ENCODE measurements at places on chromosomes 7 and 10.

GRCh38 chr7:121084748-121085336 lies 96.3 kb downstream of the CPED1 start:
- no peak for DNase-seq

- DNase-seq: no peak
Measured at GRCh38 chr10:15897287-15897686, 37.0 kb upstream of the MINDY3 start.

- DNase-seq: no peak
Measured at GRCh38 chr7:151616443-151617213, 96.9 kb upstream of the RHEB start.

DNA sequence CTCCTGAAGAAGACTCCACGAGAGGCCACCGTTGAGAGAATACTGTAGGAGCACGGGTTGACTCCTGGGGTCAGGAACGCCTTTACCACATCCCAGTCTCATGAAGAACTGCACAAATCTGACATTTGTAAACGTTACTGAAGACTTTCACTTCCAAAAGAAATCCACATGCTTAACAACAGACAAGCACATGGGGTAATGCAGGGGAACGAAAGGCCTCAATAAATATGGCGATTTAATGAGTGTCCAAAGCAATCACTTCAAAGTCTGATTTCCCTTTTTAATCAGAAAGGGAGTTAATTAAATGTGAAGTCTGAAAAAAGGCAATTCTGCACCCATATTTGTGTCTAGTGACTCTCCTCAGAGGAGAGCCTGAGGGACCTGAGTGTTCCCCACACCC lies 94.3 kb upstream of the SLC26A5 start:
- no peak for DNase-seq

- no peak for DNase-seq
Measured at GRCh38 chr7:24039991-24040624, 243.9 kb upstream of the NPY start.

GRCh38 chr10:95441547-95441923 lies 119.6 kb downstream of the SORBS1 start:
- no peak for DNase-seq

GRCh38 chr10:86596266-86596665 lies 58.1 kb upstream of the OPN4 start:
- DNase-seq: no peak

- DNase-seq: no peak
Measured at GRCh38 chr10:114634609-114634979, 23.5 kb downstream of the ABLIM1 start.

DNA sequence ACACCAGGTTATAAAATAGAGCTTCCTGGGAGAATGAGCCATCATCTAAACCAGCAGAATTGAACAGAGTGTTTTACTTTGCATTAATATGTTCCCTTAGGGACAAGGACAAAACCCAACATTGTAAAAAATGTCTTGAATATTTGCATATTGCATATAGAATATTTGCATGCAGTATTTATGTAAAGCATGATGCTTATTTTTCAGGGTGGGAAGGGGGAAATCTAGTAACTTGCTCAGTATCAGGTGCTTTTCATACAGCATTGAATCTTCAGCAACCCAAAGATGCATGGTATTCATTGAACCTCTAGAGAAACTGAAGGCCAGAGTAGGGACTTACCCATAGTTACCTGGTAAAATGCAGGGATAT lies 409.2 kb upstream of the ZMIZ1 start:
- DNase-seq: no peak

GRCh38 chr7:112147793-112148361 lies 58.3 kb downstream of the DOCK4 start:
- no peak for DNase-seq

GRCh38 chr7:112905413-112905812 lies 115.2 kb upstream of the TMEM168 start:
- DNase-seq: no peak

- peak; percentile 85 for DNase-seq
Measured at GRCh38 chr10:21533467-21534279, at the start of gene MLLT10. Gene MLLT10 (plus strand): TSS chr10:21534232. CDS start chr10:21534645, 413 bp downstream.

DNA sequence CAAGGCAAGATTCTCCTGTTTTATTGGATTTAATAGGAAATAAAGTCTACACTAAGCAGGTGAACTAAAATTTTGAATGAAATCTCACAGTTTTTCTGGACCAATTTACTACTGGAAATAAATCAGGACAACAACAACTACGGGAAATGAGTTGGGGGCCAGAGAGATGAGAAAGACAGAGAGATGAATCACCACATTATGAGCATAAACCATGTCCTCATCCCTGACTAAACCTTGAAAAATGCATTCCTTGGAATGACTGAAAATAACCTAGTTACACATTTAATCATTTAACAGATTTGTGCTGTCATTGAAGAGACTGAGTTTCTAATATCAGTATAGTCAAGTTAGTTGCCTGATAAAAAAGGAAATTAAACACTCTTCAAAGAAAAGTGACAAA lies 608.4 kb upstream of the KCND2 start:
- no peak for DNase-seq

- DNase-seq: no peak
Measured at GRCh38 chr7:80876894-80877414, 41.9 kb downstream of the SEMA3C start.

DNA sequence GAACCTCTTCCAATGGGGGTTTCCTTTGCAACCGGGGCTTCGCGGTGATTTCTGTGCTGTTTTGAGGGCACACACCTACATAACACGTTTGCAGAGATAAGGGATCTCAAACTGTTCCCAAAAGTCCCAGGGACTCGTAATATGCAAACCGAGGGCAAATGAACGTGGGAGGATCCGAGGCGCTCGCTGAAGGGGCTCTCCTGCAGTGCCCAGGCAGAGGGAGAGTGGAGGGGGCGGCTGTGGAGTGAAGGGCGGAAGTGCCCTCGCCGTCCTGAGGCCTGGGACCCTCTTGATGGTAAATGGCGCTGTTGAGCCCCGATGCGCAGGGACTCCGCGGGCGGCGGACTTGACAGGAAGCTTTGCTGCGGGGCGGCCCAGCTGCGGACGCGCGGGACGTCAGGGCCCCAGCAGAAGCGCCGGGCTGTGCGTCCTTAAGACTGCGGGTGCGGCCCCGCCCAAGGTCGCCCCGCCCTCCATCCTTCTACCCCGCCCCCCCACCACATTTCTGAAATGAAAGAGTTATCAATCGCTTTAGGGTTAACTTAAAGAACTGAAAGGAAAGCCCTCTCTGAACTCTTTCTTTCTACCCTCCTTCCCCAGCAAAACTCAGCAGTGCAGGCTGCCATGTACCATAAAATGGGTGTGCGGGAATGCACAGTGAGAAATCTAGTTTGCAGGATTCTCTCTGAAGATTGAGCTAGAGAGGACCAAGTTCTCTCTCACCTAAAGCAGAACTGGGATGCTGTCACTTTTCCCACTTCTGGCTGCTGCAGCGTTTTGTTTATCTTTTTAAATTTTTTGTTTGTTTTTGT lies 151.8 kb upstream of the YAE1 start:
- no peak for DNase-seq

DNA sequence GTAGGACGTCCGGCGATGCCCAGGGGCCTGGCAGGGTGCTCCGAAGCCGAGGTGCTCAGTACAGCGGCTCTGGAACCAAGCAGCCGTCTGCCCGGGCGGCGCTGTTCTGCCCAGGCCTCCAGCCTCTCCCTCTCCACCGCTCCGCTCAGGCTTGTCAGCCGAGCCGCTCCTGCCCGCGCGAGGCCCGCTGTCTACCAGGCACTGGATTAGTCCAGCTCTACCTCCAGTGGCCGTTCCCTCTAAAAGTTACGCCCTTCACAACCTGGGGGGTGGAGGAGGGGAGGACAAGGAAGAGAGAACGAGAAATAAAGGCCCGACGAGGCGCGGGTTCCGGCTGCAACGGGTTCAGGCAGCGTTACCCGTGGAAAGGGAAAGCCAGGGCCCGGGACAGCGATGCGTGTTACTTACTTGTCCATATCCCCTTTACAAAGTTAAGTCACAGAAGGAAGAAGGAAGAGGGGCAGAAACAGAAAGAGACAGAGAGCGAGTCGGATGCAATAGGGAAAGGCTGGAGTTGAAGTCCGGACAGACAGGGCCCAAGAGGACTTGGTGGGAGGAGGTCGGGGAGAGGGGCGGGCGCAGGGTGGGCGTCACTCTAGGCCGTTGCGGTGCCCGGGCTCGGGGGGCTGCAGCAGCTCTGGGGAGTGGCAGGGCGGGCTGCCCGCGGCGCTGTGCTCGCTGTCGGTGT lies 2.8 kb downstream of the SP8 start:
- no peak for DNase-seq

- DNase-seq: no peak
Measured at GRCh38 chr7:151273651-151274390, 25.3 kb upstream of the SMARCD3 start.

DNA sequence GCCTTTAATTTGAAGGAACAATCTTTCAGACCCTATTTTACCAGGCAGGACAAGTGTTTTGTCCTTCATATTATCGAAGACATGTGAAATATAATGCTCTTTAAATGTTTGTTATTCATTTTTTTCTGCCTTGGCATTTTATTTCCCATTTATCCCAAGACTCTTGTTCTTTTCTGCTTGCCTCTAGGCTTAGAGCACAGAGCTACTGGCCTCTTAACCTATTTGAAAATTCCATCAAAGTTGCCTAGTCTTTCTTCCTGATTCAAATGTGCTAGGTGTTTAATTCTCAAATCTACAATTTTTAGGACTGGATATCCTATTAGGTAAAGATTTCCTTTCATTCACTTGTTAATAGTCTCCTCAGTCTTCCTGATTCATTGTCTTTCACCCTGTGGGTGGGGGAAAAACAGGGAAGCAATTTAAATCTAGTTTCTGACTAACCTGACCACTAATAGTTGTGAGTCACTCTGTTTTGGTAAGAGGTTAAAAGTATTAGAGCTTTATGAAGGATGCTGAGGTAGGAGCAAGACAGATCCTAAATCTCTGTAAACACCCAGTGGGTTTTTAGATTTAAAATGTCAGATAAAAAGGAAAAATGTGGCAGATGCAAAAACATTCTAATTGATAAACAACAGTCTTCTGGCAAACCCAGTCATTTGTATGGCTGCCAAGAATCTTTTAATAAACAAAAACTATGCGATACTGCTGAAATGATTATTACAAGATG lies 1.5 kb downstream of the LIPK start:
- no peak for DNase-seq

- no peak for DNase-seq
Measured at GRCh38 chr10:22644222-22644621, 70.2 kb downstream of the PIP4K2A start.

GRCh38 chr10:1151076-1152033 lies 95.2 kb downstream of the WDR37 start:
- no peak for DNase-seq

DNA sequence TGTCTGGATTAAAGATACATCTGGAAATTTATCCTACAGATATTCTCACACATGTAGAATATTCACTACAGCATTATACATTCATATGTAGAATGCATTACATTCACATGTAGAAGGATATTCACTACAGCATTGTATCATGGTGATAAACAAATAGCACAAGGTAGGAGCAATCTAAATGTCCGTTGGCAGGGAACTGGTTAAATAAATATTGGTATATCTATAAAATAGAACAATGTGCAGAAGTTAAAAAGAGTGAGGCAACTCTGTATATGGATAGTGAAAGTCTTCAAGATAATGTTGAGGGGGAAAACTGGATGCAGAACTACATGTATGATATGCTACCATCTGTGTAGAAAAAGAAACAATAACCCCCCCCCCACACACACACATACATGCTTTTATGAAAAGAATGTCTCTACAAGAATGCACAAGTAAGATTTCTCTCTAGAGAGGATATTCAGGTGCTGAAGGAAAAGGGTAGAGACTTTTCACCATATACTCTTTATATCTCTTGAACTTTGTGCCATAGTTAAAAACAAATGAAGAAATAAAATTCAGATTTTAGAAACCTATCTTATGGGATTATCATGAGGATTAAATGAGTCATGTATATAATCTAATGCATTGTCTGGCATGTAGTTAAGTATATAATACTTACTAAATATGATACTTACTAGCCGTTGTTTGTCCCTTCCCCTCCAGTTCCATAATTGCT lies 86.0 kb upstream of the STRIP2 start:
- no peak for DNase-seq

GRCh38 chr7:132317701-132318351 lies 258.4 kb downstream of the PLXNA4 start:
- DNase-seq: no peak

DNA sequence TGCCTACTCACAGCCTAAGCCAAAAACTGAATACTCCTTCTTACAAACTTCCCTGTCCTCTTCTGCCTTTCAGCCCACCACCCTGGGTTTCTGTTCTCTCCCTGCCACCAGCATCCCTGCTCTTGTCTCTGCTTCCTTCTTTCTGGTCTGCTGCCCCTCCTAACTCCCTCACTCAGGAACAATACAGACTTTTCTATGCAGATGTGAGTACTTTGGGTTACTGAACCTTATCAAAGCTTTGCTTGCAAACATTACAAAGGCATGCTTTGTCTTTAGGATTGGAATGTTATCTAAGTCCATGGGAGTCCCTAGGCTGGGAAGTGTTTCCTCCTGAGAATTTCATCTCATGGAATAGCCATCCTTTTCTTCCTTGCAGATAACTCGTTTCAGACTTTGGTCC lies 28.9 kb downstream of the CNNM1 start:
- no peak for DNase-seq

- DNase-seq: no peak
Measured at GRCh38 chr7:1521456-1521855, 9.0 kb upstream of the MAFK start.

GRCh38 chr10:5147255-5147980 lies 37.5 kb downstream of the AKR1C8 start:
- no peak for DNase-seq

DNA sequence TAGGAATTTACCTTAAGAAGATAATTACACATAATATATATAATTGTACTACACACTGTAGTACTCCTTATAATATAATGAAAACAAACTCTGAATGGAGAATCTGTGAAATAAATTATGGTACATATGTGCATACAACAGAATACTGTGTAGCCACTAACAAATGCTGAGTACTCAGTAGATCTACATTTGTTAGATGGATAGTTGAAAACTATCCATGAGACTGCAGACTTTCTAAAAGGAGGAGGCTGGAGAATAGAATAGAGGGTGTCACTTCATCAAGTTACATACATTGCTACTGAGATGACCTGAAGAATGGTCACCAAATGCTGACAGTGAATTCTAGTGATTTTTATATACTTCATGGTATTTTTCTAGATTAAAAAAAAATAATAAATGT lies 68.7 kb upstream of the OGDHL start:
- no peak for DNase-seq

DNA sequence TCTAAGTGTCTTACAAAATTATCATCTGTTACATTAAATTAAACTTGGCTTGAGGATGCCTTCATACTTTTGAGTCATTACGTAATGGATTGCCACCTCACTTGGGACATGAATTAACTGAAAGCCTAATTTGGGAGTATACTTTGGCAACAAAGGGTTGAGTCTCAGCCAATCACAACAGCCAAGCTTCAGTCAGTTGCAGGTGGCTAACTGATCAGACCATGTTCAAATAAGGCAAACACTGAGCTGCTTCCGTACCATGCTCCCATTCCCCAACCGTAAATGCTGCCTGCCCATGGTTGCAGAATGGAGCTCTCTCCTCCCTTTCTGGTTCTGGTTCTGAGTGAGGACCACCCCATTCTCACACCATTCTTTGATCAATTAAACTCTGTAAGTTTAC lies 92.9 kb upstream of the STK17A start:
- no peak for DNase-seq

All from stimulated activated CD4-positive, alpha-beta T cell treated with anti-CD3 and anti-CD28 coated beads, Interleukin-15, amount 100 ng/mL, for 1 hour (primary cell).